ENCODE measurements at places on chromosomes 3 and 15.

GRCh38 chr3:57100046-57100695 is 39.7 kb downstream of the SPATA12 start:
- DNase-seq: peak; percentile 70

DNA sequence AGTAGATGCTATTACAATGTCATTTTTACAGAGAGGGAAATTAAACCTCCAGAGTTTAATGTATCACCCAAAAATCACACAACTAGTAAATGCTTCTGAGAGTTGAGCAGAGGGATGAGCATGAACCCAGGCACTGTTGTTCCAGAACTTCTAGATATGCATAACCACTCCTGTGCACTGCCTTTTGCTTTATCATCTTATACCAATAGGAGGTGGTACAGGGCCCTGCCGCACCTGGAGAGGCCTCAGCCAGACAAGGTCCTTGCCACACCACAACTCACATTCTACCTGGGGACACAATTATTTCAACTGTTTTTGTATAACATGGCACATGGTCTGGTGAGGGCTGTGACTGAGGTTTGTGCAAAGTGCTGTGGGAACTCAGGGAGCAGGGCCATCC is 78.5 kb upstream of the NTRK3 start:
- no peak for DNase-seq

- no peak for DNase-seq
Observed at GRCh38 chr3:20870106-20870899, 684.3 kb upstream of the SGO1 start.

- DNase-seq: no peak
Observed at GRCh38 chr3:170977949-170978745, 48.4 kb downstream of the SLC2A2 start.

GRCh38 chr15:63083044-63083443 is 38.6 kb upstream of the LACTB start:
- no peak for DNase-seq
